ENCODE measurements at places on chromosomes 1 and 21.

GRCh38 chr1:7103361-7103782 is 318.1 kb downstream of the CAMTA1 start:
- DNase-seq = no peak

GRCh38 chr1:164704954-164705353 is 146.0 kb downstream of the PBX1 start:
- peak; percentile 25 for DNase-seq

GRCh38 chr21:41819236-41819855 is 52.5 kb upstream of the RIPK4 start:
- DNase-seq = no peak

DNA sequence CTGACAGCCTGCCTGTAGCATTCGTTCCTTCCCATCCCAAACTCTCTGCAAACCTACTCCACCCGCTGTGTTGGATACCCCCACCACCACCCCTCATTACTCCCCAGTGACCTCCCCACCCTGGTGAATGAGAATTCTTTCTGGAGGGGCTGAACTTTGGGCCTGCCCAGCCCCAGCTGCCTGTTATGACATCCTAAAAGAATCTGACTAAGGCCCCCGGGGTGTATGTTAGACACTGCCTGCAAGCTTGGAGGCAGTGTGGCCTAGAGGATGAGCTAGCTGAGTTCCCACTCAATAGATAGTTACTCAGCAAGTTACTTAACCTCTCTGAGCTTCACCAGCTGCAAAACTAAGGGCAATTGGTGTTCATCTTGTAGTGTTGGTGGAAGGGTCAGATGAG is 110.2 kb upstream of the FGGY start:
- DNase-seq = peak; percentile 62

GRCh38 chr1:226799634-226800281 is 60.7 kb upstream of the ITPKB start:
- no peak for DNase-seq

- DNase-seq = peak; percentile 43
These were observed 74.1 kb upstream of the CNIH3 start for GRCh38 chr1:224541901-224542630.
